ENCODE measurements at places on chromosomes 7 and 10.

DNA sequence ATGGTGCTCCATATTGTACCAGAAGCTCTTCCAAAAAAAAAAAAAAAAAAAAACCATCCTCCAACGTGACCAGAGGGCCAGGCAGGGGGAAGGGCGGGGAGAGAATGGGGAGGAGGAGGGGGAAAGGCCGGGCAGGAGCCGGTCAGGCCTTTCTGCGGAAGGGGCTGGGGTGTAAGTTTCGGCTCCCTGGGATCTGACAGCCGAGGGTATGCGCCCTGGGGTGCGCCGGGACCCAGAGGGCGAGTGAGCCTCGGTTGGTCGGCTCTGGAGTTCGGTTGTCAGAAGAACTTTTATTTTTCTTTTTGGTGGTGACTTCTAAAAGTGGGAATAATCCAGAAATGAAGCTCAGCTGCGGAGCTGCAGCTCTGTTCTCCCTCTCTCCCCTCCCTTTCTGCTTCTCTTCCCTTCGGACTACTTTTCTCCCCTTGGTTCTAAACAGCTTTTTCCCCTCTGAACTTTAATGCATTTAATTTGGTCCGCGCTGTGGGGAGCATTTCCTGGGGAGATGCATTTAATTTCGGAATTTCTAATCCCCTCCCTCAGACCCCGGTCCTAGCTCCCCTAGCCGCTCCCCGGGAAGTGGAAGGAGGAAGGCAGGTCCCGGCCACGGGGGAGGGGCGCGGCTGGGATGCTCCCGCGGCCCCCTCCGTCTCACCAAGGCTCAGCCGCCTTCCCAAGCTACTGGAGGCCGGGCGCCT, 3.9 kb upstream of the PAX2 start:
- no peak for DNase-seq

DNA sequence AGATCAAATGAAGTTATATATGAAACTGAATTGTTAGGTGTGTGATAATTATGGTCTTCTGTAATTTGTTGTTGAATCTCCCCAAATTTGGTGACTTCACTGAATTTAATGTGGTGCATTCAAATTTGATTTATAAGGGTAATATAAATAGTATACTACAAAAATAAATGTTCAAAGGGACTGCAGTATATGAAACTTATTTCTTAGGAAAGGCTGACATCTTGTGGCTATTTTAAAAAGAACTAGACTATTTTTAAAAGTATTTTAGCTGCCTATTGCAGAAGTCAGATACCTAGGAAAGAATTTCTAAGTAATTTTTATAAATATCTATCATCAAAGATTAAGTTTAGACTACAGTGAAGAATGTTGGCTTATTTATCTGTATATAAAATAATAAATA, 36.6 kb downstream of the ATRNL1 start:
- peak; percentile 20 for DNase-seq

GRCh38 chr7:10655031-10655430, 318.6 kb upstream of the PHF14 start:
- no peak for DNase-seq

- no peak for DNase-seq
Measured at GRCh38 chr7:67947646-67948045, 951.0 kb downstream of the TYW1 start.

GRCh38 chr10:98444314-98445006, 2.3 kb downstream of the HPS1 start:
- no peak for DNase-seq

DNA sequence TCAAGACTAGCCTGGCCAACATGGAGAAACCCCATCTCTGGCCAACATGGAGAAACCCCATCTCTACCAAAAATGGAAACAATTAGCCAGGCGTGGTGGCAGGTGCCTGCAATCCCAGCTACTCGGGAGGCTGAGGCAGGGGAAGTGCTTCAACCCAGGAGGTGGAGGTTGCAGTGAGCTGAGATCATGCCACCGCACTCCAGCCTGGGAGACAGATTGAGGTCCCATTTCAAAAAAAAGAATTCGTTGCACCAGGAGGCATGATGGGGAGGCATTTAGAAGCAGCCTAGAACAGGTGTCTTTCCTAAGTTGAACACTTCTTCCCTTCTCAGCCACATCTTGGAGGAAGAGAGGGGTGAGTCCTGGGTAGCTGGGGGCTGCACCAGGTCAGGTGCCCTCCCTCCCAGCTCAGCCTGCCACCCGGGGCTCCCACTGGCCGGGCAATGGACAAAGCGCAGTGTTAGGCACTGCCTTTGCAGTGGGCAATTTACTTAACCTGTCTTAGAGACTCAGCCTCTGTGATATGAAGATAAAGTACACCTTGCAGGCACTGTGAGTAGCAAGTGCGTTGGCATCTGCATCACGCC, 726.8 kb downstream of the PARD3 start:
- DNase-seq: no peak

Data from activated CD4-positive, alpha-beta T cell treated with anti-CD3 and anti-CD28 coated beads, Interleukin-2, Interleukin-4, amounts not matched to agents 100 ng/mL and 50 ng/mL, durations not matched to agents 16 hours and 8 hours (primary cell).